Left ventricle myocardium superior (tissue), 1 donor: ENCODE measurements at places on chromosomes 16 and 17. TPM values are rescaled to one million over a fixed set of nuclear protein-coding genes. Genes with fewer than 3 reads are reported as not detected.

DNA sequence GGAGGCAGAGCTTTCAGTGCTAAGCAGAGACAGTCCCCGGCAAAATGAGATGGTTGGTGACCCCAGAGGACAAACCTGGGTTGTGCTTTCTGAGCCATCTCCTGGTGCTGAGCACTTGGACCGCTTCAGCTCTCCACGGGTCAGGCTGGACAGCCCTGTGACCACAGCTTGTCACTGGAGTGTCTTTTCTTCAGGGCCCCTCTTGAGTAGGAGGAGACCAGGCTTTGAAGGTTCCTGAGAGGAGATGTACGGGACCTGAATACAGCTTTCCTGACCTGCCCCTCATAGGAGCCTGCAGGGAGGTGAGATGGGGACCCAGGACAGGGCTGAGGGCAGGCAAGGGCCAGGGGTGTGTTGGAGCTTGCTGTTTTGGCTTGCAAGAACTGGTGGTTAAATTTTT lies 17.8 kb upstream of the ADGRG1 start:
- no peak for DNase-seq

- DNase-seq: no peak
These were observed 86.5 kb downstream of the MAP2K6 start for GRCh38 chr17:69500911-69501429.

DNA sequence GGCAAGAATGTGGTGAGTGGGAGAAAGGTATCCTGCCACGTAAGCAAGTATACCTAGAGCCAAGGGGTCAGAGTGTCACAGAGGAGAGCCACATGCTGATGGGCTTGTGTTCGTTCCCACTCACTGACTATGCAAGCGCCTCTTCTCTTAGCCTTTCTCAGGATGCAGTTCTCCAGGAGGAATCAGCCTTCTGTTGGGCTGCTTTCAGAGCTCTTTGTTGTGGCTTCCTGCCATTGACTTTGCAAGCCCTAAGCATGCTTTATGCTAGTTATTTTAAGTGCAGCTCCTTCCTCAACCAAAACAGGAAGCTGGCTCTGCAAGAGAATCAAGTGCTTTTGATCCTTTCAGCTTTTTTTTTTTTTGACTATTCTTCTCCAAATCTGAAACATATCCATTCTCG lies 66.6 kb downstream of the SIAH1 start:
- DNase-seq: no peak

DNA sequence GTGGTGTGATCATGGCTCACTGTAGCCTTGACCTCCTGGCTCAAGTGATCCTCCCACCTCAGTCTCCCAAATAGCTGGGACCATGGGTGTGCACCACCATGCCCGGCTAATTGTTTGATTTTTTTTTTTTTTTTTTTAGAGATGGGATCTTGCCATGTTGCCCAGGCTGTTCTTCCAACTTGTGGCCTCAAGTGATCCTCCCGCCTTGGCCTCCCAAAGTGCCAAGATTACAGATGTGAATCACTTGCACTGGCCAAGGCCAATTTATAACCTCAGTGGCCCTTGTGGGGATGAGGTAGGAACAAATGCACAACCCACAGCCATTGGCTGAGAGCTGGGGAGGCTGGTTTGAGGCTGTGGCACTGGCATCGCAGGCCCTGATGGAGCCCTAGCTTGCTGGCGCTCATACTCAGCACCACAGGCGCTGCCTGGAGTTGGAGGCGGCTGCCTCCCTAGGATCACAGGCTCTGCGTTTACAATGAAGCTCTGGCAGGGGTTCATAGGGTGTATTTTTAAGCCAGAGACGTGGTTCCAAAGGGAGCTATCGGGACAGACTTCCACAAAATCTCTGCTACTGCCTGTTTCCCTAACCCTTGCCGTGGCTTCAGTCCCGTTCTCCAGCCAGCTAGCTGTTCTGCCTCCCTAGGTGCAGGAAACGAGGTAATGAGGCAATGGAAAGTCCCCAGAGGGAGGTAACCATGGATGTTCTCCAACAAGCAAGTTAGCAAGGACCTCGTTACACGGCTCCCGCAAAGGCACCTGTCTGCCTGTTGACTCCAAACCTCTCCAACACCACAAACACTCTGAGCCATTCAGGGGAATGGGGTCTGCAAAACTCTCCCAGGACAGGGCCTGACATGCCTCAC lies 2.9 kb downstream of the ABCA3 start:
- no peak for DNase-seq

GRCh38 chr16:4574919-4575705 lies 19.0 kb downstream of the C16orf96 start:
- no peak for DNase-seq

- DNase-seq: no peak
These were observed 315.6 kb downstream of the WWOX start for GRCh38 chr16:78415013-78415412.

Gene CMTM1
- 2.1 TPM for total RNA-seq

Gene SULT1A4
- 2.7 TPM for total RNA-seq

Gene DOC2A
- total RNA-seq: 0.82 TPM
